ENCODE measurements at places on chromosomes 4 and X.

DNA sequence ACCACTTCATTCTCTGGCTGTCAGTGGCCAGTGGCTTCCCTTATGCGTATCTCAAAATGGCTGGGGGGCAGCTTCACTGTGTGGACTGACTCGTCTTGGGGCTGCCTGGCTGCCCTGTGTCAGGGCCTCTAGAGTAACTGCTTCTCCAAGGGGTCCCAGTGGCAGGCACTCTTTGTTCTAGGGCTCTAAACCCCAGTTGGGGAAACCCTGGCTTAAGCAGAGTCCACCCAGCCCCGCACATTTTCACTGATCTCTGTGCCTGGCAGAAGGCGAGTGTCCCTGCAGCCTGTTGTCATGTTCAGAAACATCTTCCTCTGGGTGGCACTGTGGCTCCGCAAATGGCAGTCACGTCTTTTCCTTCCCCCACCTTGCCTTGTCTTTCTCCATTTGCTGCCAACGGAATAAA lies 59.7 kb downstream of the NBDY start:
- DNase-seq: no peak

- no peak for DNase-seq
Measured at GRCh38 chr4:107212565-107212964, 176.5 kb upstream of the DKK2 start.

DNA sequence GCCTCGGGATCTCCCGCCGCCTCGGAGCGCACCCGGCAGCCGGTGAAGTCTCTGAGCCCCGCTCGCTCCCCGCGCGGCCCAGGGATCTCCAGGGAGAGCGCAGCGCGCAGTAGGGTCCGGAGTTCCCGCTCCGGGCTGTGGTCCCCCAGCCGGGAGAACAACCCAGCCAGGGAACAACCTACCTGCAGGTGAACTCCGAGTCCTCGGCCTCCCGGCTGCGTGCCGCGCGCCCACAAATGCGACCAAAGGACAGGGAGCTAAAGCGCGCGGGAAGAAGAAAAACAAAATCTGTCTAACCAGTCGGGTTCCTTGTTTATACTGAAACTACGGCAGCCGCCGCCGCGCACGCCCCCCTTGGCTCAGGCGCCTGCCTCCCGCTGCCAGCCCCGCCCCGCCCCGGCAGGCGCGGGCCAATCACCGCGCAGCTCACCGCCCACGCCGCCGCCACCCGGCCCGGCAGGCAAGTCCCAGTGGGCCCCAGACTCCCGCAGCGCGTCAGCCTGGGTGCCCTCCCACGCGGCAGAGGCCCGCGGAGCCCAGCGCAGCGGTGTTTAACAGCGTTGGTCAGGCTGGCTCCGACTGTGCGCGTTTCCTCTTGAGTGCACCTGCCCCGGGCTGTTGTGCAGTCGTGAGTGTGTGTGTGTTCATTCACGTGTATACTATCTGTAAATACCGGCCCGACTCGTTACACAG lies at the start of gene RASGEF1B:
RASGEF1B (minus strand) TSS at position 320 of the 693 bp plus-strand sequence. CDS start 12,399 bp downstream, outside the sequence.
- peak; percentile 90 for DNase-seq

DNA sequence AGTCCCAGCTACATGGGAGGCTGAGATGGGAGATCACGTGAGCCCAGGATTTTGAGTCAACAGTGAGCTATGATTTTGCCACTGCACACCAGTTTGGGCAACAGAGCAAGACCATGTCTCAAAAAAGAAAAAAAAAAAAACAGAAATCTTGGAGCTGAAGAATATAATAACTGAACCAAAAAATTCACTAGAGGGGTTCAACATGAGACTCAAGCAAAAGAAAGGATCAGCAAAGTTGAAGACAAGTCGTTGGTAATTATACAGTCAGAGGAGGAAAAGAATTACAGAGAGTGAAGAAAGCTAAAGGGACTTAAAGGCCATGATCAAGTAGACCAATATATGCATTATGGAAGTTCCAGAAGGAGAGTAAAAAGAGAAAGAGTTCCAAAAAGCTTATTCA lies 26.9 kb downstream of the SHROOM4 start:
- no peak for DNase-seq

DNA sequence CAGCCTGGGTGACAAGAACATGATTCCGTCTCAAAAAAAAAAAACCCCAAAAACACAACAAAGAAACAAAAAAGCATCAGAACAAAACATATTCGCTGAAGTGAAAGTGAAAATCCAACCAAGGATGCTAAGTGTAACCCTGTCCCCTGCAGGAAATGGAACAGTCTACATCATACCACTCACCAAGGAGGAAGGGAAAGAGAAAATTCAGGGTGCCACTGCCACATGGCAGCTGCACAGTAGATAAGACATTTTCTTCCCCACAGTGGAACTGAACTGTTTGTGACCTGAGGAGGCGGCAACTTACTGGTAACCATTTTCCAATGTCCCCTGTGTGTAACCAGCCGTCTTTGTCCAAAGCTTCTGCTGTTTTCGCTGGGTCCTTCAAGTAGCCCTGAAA lies 28.2 kb upstream of the CENPU start:
- no peak for DNase-seq

DNA sequence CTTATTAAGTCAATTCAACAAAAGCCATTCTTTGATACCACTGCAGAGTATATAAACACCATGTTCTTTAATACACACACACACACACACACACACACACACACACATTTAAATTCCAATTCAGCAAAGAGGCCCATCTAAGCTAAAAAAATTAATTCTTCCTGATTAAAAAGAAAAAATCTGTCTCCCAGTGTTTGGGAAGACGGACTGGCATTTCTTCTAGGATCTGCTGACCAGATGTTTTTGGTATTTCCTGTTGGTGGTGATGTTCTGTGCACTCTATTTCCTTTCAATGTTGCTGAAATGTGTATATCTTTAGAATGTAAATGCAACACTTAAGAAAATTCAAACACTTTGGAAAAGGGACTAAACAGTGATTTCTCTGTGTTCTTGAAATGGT lies 243.8 kb downstream of the THOC2 start:
- peak; percentile 5 for DNase-seq

DNA sequence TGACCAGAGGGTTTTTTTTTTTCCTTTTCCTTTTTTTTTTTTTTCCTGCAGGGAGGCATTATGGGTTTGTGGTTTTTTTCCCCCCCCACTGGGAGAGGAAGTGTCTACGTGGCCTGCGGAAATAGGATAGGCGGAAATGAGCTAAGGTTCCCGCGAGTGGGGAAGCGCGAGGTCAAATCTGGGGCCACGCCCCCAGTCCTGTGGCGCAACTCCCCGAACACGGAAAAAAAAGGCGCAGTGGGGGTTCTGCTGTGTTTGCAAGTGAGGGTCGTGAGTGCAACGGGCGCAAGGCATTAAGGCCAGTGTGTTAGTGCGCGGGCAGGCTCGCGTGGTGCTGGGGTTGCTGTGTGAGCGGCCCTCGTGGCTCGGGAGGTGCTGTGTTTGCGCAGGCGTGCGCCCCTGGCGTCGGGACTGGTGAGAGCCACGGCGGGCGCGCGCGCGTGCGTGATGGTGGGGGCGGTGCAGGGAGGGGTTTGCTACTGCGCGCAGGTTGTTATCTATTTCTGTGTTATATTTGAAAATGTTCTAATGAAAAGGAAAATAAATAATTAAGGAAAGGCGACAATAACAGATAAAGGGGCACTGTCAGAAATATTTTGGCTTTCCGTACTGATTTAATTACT lies 685 bp upstream of the MORF4L2 start:
- DNase-seq: no peak

GRCh38 chr4:101807351-101807750 lies 16.8 kb downstream of the BANK1 start:
- DNase-seq: no peak

DNA sequence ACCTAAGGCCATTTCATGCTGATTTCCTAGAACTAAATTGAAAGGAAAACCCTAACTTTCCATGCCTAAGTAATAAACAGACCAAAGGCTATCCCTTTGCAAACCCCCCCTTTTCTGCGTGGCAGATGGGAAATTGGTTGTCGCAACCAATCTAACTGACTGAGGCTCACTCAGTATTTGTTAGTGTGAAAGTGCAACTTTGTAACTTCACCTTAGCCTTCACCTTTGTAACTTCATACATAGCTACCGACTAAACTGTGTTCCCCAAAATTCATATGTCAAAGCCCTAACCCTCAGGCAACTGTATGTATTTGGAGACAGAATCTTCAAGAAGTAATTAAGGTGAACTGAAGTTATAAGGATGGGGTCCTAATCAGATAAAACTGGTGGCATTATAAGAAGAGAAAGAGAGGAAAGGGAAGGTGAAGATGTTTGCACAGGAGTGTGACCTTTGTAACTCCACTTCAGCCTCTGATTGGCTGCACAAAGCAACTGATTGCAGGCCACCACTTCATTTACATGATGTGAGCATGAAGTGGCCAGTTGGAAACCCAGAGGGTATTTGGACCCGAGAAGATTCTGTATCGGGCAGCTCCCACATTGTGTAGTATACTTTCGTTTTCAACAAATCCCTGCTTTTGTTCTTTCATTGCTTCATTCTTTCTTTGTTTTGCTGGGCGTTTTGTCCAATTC lies 4.9 kb upstream of the TMEM33 start:
- DNase-seq: no peak

DNA sequence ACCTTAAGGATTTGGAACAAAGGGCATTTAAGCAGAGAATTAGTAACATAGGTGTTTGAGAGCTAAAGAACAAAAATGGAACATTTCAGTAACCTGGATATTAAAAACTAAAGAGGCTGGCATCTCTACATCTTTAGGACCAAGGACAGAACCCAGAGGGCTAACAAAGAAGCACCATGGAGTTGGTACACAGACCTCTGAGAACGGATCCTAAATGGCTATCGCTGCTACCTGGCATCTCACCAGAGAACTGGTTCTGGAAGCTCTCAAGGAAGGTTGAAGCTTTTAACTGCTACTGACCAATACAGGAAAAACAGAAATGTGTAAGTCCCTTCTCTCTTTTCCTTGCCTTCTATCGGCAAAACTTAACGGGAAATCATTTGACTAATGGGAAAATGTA lies 118.4 kb upstream of the TLL1 start:
- no peak for DNase-seq

DNA sequence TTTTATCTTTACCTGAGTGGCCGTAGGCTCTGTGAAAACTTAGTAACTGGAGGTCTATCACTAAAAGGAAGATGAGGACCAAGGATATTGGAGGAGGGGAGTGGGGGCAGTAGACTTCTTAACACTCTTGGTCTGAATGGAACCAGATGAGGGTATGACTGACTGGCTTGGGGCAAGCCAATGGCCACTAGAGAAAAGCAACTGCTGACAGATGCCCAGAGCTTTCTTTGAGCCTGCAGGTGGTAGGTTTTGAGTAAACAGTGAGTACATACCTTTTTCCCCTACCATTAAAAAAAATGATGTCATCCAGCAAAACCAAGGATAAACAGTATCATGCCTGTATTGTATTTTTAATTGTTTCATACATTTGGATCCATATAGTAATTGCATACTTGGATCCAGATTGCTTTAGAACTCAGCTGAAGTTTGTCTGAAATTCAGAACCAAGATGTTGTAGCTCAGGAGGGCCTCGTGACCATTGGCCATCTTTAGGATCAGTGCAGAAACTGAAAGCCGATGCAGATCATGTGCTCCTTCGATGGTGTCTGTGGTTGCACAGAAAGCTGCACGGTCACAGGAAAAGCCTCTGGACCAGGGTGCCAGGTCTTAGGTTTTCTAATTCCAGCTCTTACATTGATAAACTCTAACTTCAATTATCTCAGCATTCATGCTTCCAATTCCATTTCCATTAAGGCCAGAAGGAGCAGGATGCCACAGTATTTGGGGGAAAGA lies 131.0 kb downstream of the PDGFRA start:
- DNase-seq: no peak

DNA sequence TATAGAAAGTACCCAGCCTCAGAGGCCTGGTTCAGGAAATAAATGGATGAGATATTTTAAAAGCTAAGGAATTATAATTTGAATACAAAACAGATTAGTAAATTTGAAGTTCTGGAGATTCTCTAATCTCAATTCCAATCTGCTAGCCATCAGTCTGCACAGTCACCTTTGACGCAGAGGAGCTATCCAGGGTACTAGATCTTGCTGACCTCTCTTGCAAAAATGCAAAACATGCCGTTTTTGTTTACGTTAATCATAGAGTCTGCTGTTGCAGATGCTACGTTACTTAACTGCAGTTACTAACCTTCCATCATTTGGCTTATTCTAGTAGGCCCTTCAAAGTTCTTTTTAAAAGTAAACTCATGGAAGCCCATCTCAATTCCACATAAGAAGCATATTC lies 10.4 kb downstream of the CCSER1 start:
- no peak for DNase-seq

- DNase-seq: no peak
Measured at GRCh38 chrX:105527759-105528158, 294.6 kb upstream of the NRK start.

DNA sequence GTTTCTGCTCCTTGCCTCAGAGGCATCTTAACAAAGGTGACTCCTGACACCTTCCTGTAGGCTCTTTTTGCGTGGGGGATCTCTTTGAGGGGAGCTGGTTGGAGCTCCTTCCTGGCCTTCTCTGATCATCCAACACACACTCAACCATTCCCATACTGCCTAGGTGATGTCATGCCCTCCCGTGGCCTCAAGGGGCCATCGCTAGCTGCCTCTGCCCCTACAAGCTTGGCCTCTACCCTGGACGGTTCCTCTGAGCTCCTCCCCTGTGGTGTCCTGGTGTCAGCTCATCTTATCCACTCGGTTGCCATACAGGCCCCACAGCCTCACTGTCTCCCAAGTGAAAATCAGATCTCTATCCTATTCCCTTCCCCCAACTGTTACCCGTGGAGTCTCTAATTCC lies 13.7 kb upstream of the ZNF185 start:
- no peak for DNase-seq

DNA sequence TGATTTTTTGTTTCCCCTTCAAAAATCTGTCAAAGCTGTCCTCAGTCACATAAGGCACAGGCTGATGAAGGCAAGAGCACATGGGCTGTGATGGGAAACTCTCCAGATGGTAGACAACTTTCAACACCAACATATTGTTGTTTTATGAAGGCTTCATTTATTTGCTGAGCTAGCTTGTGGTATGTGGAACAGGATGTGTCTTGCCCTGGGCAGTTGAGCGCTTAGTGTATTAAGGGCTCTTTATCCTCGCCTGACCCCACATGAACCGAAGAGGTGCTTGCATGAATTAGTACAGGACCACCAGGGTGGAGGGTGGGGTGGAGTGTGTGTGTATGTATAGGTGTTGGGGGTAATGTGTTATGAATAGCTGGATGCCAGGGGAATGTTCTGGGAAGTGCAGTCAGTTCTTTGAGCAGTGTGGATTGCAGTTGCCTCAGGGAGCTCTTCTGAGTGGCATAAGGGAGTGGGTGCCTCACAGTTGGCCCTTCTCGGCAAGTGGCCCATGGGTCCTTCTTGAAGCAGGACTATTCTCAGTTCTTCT lies 103.1 kb downstream of the PHEX start:
- DNase-seq: peak; percentile 25
